Pancreas (tissue), 10 donors: ENCODE measurements at places on chromosomes 3 and 15. TPM values are rescaled to one million over a fixed set of nuclear protein-coding genes. Genes with fewer than 3 reads are reported as not detected.
A peak's percentile ranks its signal among the peaks of the same experiment; 100 is the strongest.

The GOLGA8T gene
- 0.86 TPM for total RNA-seq

The TM4SF18 gene
- total RNA-seq: 4.2 TPM

The SPESP1 gene
- total RNA-seq: 0.74 TPM

The NDN gene
- total RNA-seq: 3.7 TPM

The ISL2 gene
- not detected for total RNA-seq

The GABRB3 gene
- 10.9 TPM for total RNA-seq

The TMC3 gene
- not detected for total RNA-seq

The THSD4 gene
- total RNA-seq: 6.0 TPM

DNA sequence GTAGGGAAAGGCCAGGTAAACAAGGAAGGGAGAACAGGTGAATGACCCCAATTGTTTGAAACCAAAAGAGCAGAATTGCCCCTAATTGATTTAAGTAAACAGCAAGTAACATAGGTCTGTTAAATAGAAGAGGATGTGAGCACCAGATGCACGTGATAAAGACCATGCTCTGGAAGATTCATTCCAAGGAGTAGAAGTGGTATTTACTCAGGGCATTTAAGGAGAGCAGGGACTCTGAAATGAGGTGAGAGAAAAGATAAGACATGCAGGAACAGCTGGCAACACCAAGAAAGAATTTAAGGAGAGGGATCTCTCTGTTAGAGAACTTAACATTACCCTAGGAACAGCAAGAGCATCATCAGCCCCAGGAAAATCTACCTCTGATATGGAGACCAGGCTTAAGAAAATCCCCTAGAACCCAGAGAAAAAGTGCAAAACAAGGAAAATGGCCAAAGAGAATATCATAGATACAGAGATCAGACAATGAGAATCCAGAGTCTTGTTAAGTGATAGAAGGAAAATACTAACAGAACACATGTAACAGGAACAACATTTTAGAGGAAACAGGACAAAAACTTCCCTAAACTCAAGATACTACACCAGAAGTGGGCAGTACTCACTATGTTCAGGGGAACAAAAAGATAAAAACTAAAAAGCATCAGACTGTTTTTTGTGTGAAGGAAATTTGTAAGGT is 6.4 kb downstream of the NUDT16 start:
- H3K4me3 ChIP-seq: no peak overlapping the region
- H3K27ac ChIP-seq: no peak overlapping the region
- no peaks in the 10 kb centered on the region for H3K27me3 ChIP-seq
- no peaks in the 10 kb centered on the region for H3K36me3 ChIP-seq
- no peaks in the 10 kb centered on the region for H3K4me1 ChIP-seq

DNA sequence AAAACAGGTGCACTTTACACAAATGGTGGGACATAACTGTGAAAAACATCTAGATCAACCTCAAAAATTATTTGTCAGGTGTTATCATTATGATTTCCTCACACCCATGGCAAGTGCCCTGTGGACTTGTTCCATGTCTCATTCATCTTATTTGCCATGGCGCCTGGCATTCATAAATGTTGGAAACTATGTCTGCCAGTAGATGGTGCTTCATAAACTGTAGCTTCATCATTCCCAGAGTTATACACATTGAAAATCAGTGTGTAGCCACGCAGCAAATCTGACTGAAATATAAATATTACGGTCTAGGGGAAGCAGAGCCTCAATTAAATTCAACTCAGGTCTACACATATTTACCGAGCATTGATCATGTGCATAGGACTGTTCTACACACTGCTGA is 90.7 kb downstream of the IMPG2 start:
- H3K27me3 ChIP-seq: no peaks in the 10 kb centered on the region
- H3K36me3 ChIP-seq: no peaks in the 10 kb centered on the region
- H3K27ac ChIP-seq: no peak overlapping the region
- H3K4me1 ChIP-seq: no peaks in the 10 kb centered on the region

GRCh38 chr15:44094781-44095180 is 100.3 kb downstream of the FRMD5 start:
- no peak overlapping the region for H3K4me3 ChIP-seq
- H3K36me3 ChIP-seq: no peaks in the 10 kb centered on the region
- no peak overlapping the region for H3K27ac ChIP-seq
- no peaks in the 10 kb centered on the region for H3K4me1 ChIP-seq
- no peak for DNase-seq

- H3K36me3 ChIP-seq: no peaks in the 10 kb centered on the region
- no peak overlapping the region for H3K4me3 ChIP-seq
Measured at GRCh38 chr3:65178703-65179102, 490.9 kb upstream of the ADAMTS9 start.

DNA sequence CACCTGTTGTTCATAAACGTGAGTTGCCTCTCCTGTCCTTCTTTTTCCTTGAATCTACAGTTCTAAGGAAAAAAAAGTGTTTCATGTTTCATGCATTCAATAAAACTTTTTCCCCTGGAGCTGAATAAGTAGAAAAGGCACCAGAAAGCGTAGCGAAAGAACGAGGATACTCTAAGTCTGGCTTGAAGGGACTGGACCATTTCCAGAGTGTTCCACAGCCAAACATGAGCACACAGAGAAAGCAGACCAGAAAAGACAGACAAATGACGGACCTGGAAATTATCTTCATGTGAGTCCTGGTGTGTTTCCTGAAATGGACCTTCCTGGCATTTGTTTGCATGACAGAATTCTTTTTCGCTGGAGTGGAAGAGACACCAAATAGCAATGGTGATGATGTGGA is 204.7 kb downstream of the SV2B start:
- no peak overlapping the region for H3K4me3 ChIP-seq
- no peaks in the 10 kb centered on the region for H3K27me3 ChIP-seq
- H3K27ac ChIP-seq: no peak overlapping the region
- no peak for DNase-seq
- H3K4me1 ChIP-seq: no peaks in the 10 kb centered on the region

GRCh38 chr3:183268366-183268765 is 15.3 kb downstream of the B3GNT5 start:
- no peaks in the 10 kb centered on the region for H3K27me3 ChIP-seq
- H3K4me1 ChIP-seq: no peaks in the 10 kb centered on the region
- no peak for DNase-seq
- H3K36me3 ChIP-seq: no peaks in the 10 kb centered on the region
- no peak overlapping the region for H3K4me3 ChIP-seq

- DNase-seq: no peak
- no peak overlapping the region for H3K4me3 ChIP-seq
- H3K36me3 ChIP-seq: no peaks in the 10 kb centered on the region
- H3K27ac ChIP-seq: no peak overlapping the region
- H3K27me3 ChIP-seq: no peaks in the 10 kb centered on the region
Measured at GRCh38 chr3:112132554-112132953, 494 bp downstream of the GCSAM start.

GRCh38 chr3:160564258-160564911 is 986 bp downstream of the KPNA4 start:
- H3K27me3 ChIP-seq: no peaks in the 10 kb centered on the region
- H3K4me3 ChIP-seq: peak overlapping the region; percentile 72
- H3K36me3 ChIP-seq: no peaks in the 10 kb centered on the region

DNA sequence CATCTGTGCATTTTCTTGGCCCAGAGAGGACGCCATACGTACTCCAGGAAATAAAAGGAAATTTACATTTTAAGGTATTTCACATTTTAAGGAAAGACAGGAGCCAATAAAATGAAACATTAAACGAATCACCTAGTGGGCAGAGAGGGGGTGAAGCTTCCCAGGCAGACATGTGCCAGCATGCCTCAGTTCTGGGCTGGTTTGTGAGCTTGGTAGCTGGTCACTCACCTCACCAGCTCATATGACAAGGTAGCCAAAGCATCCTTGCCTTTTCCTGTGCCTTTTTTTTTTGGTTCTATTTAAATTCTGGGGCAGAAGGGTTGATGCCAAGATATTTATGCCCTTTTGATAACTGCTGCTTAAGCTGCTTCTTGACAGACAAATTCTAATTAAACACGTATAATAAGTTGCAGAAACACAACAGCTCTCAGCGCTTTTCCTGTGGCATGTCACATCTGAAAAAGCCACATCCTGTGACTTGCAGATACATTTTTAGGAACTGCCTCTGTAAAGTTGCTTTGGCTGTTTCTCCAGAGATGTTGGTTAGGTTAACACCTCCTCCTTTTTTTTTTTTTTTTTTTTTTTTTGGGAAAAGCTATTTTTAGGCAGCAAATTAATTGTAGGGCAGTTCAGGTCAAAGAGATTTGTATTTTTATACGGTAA is 218.6 kb downstream of the PDCD6IP start:
- no peaks in the 10 kb centered on the region for H3K27me3 ChIP-seq
- H3K4me1 ChIP-seq: no peaks in the 10 kb centered on the region
- H3K27ac ChIP-seq: no peak overlapping the region
- no peak overlapping the region for H3K4me3 ChIP-seq
- no peaks in the 10 kb centered on the region for H3K36me3 ChIP-seq

DNA sequence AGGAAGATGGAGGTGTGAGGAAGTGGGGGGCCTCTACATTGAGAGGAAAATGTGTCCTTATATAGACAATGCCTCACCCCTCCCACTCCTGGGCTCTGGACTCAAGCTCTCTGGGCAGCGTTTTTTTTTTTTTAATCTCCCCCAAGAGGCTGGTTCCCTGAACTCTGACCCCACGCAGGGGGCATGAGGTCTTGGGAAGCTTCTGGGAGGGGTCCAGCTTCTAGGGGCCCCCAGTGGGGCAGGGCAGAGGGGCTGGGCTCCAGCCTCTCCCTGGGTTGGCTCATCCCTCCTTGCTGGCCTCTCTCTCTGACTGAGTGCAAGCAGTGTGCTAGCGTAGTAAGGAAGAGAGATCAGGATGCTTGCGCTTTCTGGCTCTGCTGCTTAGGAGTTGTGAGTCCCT is 101.4 kb upstream of the HACD2 start:
- no peak for DNase-seq
- no peak overlapping the region for H3K4me3 ChIP-seq
- no peaks in the 10 kb centered on the region for H3K27me3 ChIP-seq
- H3K27ac ChIP-seq: no peak overlapping the region
- no peaks in the 10 kb centered on the region for H3K36me3 ChIP-seq

- no peaks in the 10 kb centered on the region for H3K36me3 ChIP-seq
- H3K27ac ChIP-seq: no peak overlapping the region
- H3K4me3 ChIP-seq: no peak overlapping the region
- H3K27me3 ChIP-seq: no peaks in the 10 kb centered on the region
Measured at GRCh38 chr3:41331041-41331440, 131.7 kb downstream of the CTNNB1 start.

GRCh38 chr3:143479727-143480126 is 360.2 kb downstream of the CHST2 start:
- H3K27ac ChIP-seq: no peak overlapping the region
- no peak for DNase-seq
- H3K27me3 ChIP-seq: no peaks in the 10 kb centered on the region
- no peaks in the 10 kb centered on the region for H3K4me1 ChIP-seq
- H3K36me3 ChIP-seq: no peaks in the 10 kb centered on the region
- H3K4me3 ChIP-seq: no peak overlapping the region

DNA sequence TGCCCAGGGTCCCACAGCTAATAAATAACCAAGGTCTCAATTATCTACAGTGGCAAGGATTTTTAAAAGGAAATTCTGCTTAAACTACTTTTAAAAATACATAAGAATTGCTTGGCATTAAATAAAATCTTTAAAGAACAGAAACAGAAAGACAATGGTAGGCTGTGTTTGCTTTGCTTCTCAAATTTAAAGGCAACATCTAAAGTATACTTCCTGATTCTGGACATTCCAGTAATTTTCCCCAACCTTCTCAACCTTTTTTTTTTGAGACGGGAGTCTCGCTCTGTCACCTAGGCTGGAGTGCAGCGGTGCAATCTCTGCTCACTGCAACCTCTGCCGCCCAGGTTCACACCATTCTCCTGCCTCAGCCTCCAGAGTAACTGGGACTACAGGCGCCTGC is 5.3 kb downstream of the VPS13C start:
- H3K4me1 ChIP-seq: peaks cover 35% of the 10 kb centered on the region
- no peak overlapping the region for H3K4me3 ChIP-seq
- H3K27ac ChIP-seq: peak overlapping the region; percentile 20

GRCh38 chr3:163328680-163329079 is 1749.6 kb downstream of the SI start:
- DNase-seq: no peak
- no peak overlapping the region for H3K27ac ChIP-seq
- H3K4me3 ChIP-seq: no peak overlapping the region
- H3K27me3 ChIP-seq: no peaks in the 10 kb centered on the region

GRCh38 chr3:78614486-78614885 is 1153.3 kb downstream of the ROBO1 start:
- H3K27me3 ChIP-seq: no peaks in the 10 kb centered on the region
- no peaks in the 10 kb centered on the region for H3K4me1 ChIP-seq
- H3K36me3 ChIP-seq: no peaks in the 10 kb centered on the region
- no peak overlapping the region for H3K27ac ChIP-seq

DNA sequence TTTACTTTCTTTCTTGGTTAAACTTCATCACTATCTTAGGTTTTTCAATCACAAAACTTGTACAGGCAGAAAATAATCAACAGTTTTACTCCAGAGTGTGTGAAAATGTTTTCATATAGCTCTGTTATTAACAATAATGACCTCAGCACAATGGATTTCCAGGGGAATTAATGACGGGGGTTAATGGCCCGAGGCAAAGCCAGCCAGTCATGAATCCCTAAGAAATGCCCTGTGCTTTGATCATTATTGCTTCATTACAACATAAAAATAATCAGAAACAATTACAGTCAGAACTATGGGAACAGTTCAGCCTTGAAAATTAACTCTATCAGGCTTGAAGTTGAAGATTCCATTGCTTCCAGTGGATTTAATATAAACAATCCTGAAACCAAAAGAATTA is 875.4 kb downstream of the ROBO2 start:
- H3K27ac ChIP-seq: no peak overlapping the region
- H3K4me3 ChIP-seq: no peak overlapping the region

- DNase-seq: no peak
- no peak overlapping the region for H3K27ac ChIP-seq
- H3K4me1 ChIP-seq: no peaks in the 10 kb centered on the region
- no peak overlapping the region for H3K4me3 ChIP-seq
Measured at GRCh38 chr15:53976844-53977392, 1.3 kb upstream of the UNC13C start.

DNA sequence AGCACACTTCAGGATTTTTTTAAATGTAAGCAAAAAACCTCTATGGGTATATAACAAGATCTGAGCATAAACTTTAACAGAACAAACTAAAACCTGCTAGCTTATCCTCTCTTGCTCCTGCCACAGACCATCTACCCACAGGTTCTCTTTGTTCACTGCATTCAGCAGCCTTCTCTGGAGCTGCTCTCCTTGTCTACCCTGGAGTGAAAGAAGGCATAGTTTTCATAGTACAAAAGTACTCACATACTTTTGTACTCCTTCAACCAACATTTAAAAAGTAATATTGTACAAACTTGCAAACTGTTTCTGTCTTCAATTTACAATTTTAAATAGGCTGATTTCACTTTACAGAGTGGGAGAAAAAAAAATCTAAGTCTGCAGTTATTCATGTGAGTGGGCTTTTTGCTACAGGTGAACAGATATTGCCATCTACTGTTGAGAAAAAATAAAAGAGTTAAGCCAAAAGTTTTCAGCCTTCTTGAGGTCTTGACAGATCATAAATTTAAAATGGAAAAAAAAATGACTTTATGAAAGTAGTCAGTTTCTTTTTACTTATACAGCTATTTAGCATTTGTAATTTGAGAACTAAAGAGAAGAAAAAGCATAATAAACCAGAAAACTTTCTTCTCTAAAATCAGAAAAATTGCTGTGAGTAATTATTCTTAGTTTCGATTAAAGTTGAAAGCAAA is 20.4 kb downstream of the TERC start:
- no peaks in the 10 kb centered on the region for H3K27me3 ChIP-seq
- no peak overlapping the region for H3K27ac ChIP-seq
- no peaks in the 10 kb centered on the region for H3K4me1 ChIP-seq
- no peak overlapping the region for H3K4me3 ChIP-seq

GRCh38 chr3:103512595-103512994 is 1077.8 kb downstream of the ZPLD1 start:
- H3K36me3 ChIP-seq: no peaks in the 10 kb centered on the region
- no peak for DNase-seq
- H3K4me3 ChIP-seq: no peak overlapping the region
- H3K27ac ChIP-seq: no peak overlapping the region
- H3K27me3 ChIP-seq: no peaks in the 10 kb centered on the region
- peaks cover 5% of the 10 kb centered on the region for H3K4me1 ChIP-seq
